Posterior vena cava (tissue), 2 donors: ENCODE measurements at places on chromosomes 2 and 18. TPM values are rescaled to one million over a fixed set of nuclear protein-coding genes. Genes with fewer than 3 reads are reported as not detected.

RRM2 gene
- 0.67 TPM for total RNA-seq

PAX8 gene
- 3.6 TPM for total RNA-seq

GAREM2 gene
- 6.9 TPM for total RNA-seq

HOXD13 gene
- total RNA-seq = not detected

SPC25 gene
- not detected for total RNA-seq

CD226 gene
- total RNA-seq = 1.6 TPM

CHRNG gene
- not detected for total RNA-seq

EFR3B gene
- 1.7 TPM for total RNA-seq

SNRNP200 gene
- 67.2 TPM for total RNA-seq

BMP10 gene
- not detected for total RNA-seq

SCYGR4 gene
- not detected for total RNA-seq

HTR2B gene
- total RNA-seq = 9.4 TPM

SH3RF3 gene
- 14.1 TPM for total RNA-seq

DNA sequence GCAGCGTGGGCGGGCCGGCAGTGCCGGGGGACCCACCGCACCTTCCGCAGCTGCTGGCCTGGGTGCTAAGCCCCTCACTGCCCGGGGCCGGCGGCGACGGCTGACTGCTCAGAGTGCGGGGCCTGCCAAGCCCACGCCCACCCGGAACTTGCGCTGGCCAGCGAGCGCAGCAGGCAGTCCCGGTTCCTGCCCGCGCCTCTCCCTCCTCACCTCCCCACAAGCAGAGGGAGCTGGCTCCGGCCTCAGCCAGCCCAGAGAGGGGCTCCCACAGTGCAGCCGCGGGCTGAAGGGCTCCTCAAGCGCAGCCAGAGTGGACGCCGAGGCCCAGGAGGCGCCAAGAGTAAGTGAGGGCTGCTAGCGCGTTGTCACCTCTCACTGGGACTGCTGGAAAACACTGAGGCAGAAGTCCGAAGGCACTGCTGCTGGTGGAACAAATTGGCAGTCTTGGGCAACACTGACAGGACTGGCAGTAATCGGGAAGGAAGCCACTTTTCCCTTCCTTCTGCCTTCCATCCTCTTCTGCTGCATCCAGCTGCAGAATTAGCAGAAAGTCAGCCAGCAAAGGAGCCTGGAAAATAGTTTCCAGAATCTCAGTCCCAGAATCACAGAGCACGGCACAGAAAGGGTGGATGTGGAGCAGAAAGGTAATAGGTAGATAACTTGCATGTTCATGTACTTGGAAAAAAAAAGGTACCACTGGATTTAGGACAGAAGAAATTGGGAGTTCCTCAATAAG is 179.4 kb upstream of the FN1 start:
- DNase-seq = peak; percentile 66

GRCh38 chr2:36567711-36568408 is 30.1 kb downstream of the FEZ2 start:
- no peak for DNase-seq

GRCh38 chr2:140234116-140234515 is 1453.9 kb upstream of the NXPH2 start:
- DNase-seq = no peak

DNA sequence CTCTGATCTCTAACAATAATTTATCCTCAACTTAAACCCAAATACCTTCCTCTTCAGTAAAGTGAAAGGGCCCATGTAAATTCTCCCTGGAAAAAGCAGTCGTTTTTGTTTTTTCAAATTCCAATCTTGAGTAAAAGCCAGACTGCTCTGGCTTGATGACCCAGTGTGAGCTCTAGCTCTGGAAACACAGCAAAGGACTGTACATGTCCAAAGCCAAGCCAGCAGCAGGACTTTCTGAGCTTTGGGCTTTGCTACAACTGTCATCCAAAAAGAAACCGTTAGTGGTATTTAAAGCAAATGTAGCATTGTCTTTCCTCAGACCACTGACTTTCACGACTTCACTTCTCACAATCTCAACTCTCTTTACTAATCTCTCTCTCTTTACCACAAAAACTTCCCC is 25.4 kb downstream of the SH3YL1 start:
- no peak for DNase-seq

GRCh38 chr2:149860276-149860921 is 272.8 kb upstream of the MMADHC start:
- DNase-seq = no peak

DNA sequence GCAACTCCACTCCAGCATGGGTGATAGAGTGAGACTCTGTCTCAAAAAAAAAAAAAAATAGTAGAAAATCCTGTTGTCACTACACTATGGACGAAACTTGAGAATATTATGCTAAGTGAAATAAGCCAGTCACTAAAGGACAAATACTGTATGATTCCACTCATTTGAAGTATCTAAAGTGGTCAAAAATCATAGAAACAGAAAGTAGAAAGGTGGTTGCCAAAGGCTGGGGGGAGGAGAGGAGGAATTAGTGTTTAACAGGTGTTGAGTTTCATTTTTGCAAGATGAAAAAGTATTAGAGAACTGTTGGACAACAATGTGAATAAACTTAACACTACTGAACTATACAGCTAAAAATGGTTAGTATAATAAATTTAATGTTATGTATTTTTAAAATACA is 18.8 kb upstream of the RMP24 start:
- DNase-seq = no peak

DNA sequence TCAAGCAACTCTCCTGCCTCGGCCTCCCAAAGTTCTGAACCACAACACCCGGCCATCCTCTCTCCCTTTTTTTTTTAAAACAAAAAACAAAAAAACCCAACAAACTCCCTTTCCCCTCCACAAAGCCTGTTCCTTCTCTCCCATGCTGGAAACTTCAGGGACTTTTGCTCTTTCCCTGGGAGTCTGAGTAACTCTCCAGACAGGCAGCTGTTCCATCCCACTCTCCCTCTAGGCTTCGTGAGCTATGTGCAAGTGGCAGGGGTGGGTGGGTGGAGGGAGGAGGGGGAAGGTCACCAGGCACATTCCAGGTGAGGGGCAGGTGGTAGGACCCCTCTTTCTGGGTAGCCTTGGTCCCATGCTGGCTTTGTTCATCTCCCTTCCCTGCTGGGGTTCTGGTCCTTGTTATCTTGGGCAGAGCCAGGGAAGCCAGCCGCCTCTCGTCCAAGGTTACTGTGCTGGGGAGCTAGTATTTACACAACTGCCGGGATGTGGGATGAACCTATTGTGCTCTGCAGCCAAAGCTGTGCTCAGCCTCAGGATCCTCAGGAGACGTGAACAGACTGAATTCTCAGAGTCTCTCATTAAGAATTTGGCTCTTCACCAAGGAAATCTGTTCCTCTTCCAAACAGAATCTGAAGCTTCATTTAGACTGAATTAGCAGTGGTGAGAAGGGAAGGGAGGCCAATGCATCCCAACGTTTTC is 106.9 kb downstream of the LIPG start:
- DNase-seq = no peak

DNA sequence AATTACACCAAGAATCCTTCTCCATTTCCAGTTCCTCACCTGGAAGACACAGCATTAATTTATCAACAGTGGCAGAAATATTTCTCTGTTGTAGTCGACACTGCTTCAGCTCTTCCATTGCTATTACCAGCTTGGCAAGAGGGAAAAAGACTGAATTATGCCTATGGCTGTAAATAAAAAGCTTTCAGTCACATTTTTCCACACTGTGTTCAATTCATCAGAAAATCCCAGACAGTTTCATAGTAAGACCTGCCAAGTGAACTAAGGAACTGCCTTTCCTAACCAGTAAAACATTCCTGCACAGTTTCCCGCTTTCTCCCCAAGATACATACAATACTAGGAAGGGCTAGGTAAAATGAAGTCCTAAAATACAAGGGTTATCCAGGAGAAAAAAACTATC is 94.7 kb downstream of the EXOC6B start:
- DNase-seq = no peak

DNA sequence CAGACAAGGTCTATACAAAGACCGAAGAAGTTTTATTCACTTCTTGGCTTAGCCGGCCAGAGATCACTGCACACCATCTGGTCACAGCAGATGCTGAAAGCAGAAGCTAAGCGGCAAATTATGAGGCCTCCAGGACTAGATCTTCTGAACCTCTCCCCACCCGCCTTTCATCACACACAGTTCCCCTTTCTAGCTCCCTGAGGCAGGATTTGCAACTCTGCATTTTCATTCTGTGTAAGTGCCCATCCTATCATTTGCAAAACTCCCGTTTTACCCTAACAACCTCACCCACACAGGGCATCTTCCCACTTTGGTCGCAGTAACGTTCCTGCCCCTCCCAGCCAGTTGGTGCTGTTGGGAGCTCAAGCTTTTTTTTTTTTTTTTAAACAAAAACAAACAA is 3.1 kb upstream of the MOB1A start:
- no peak for DNase-seq

- DNase-seq = no peak
Measured at GRCh38 chr2:29660201-29660600, 261.2 kb downstream of the ALK start.

- DNase-seq = no peak
Measured at GRCh38 chr2:133982256-133982655, 271.6 kb upstream of the MGAT5 start.

DNA sequence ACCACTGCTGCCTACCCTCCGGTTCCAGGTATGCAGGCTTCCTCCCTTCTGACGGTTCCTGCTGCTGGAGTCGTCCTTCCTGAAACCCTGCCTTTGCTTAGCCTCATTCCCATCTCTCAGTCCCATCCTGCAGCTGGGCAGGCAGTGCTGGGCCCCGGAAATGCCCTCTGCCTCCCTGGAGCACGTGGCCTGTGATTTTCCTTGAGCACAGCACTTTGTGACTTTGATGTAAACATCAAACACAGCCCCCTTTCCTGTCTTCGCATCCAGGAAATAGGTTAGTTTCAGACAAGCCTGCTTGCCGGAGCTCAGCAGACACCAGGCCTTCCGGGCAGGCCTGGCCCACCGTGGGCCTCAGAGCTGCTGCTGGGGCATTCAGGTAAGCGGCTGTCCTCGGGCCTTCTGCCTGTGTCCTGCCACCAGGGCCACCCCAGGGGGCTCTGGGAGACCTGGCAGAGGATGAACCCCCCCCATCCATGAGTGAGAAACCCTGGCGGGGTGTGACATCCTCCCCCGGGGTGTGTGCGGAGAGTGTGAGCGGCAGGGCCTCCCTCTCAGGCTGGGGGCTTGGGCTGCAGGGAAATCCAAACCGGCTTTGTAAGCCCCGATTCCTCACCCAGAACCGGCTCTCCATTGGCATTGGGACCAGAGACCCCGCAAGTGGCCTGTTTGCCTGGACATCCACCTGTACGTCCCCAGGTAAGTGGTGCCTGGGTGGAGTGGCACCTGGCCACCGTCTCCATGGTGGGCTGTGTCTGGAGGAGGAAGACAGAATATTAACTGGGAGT is at the start of gene ZAP70:
TSS of gene ZAP70 (plus strand) at position 281 of the 788 bp plus-strand sequence. CDS start 10,461 bp downstream, outside the sequence.
- DNase-seq = peak; percentile 74

GRCh38 chr2:84778911-84779690 is 101.8 kb downstream of the TRABD2A start:
- no peak for DNase-seq

DNA sequence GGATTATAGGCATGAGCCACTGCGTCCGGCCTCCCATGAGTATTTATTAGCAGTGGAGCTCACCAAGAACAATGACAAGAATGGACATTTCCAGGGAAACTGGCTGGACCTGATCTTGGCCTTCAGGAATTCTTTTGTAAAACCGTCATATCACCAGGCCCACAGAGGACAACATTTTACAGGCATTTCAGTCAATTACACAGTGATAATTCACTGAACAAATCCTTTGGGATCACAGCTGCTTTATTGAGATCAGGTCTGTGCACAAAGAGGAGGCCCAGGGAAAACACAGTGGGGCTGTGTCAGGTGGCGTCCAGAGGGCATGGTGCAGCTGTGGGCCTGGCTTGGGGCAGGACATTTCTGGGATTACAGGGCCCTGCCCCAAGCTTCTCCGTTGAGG is 30.1 kb upstream of the GTF2A1L start:
- DNase-seq = no peak

GRCh38 chr2:118371515-118371914 is 283.2 kb downstream of the INSIG2 start:
- DNase-seq = no peak

DNA sequence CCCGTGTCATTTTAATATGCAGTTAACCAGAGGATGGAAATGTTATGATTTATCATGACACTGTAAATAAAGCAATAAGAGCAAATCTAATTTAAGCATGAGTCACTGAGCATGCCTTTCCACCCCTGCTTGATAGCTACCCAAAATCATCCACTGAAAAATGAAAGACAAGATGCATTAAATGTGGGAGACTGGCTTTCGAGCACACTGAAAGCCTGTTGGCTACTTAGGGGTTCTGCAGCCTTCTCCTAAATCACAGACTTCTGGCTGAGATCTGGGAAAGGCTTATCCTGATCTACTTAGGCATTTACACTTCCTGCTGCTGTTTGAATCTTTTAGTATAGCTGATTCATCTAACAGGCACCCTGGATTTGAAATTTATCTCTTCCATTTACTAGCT is 778.3 kb upstream of the CDH7 start:
- no peak for DNase-seq

DNA sequence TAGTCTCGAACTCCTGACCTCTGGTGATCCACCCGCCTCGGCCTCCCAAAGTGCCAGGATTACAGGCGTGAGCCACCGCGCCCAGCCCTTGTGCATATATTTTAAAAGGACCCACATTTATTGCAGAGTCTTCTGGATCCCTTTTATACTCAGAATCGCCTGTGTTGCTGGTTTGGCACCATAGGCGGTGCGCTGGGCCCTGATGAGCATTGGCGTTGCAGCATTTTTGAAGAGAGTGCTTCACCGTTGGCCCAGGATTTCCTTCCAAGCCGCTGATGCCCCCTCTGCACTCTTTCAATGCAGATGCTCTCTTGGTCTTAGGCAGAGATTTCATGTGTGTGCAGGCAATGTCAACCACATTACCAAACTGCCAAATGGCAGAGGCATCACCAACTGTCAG is 13.5 kb upstream of the TFCP2L1 start:
- no peak for DNase-seq

- DNase-seq = no peak
Measured at GRCh38 chr2:189698020-189698887, 23.8 kb downstream of the ANKAR start.

- DNase-seq = no peak
Measured at GRCh38 chr2:10614939-10615338, 74.8 kb downstream of the NOL10 start.

DNA sequence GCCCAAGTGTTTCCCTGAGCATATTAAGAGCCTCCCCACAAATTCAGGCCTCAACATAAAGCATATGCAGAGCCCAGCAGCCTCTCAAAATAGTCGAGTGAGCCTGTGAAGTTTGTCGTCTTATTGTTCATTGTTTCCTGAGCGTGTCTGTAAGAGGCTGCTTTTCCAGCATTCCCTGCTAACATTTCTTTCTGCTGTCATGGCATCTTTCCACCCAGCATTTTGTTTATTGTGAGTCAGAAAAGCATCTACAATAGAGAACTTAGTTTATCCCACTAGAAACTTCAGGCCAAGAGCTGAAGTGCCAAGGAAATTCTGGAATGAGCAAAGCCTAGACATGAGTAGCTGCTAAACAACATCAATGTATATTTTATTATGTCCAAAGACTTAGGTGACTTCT is 46.3 kb upstream of the STAM2 start:
- DNase-seq = no peak

GRCh38 chr2:128317181-128317898 is 1.3 kb downstream of the HS6ST1 start:
- DNase-seq = peak; percentile 80

- no peak for DNase-seq
Measured at GRCh38 chr18:22045221-22045918, 124.0 kb upstream of the GATA6 start.

GRCh38 chr18:55380589-55380988 is 207.4 kb downstream of the TCF4 start:
- no peak for DNase-seq
